ENCODE measurements at places on chromosomes 5 and 9. TPM values are rescaled to one million over a fixed set of nuclear protein-coding genes. Genes with fewer than 3 reads are reported as not detected.

GRCh38 chr5:68946728-68947127 is 147.1 kb upstream of the SLC30A5 start:
- no peak for DNase-seq

GRCh38 chr9:127767909-127768331 is 10.5 kb downstream of the SH2D3C start:
- no peak for DNase-seq

MED10 gene
- total RNA-seq: 8.6 TPM

- no peak for DNase-seq
These were observed 6.8 kb upstream of the ZBTB34 start for GRCh38 chr9:126853667-126854066.

GRCh38 chr9:107954312-107954711 is 464.7 kb upstream of the KLF4 start:
- no peak for DNase-seq

GAPT gene
- 24.5 TPM for total RNA-seq

DNA sequence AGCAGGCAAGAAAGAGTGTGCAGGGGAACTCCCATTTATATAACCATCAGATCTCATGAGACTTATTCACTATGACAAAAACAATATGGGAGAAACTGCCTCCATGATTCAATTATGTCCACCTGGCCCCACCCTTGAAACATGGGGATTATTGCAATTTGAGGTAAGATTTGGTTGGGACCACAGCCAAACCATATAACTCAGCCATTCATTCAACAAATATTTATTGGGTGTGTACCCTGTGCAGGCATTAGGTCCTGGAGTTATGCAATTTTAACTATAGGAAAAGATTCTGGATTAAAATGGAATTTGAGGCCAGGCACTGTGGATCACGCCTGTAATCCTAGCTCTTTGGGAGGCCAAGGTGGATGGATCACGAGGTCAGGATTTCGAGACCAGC is 124.2 kb upstream of the GAS1 start:
- DNase-seq: no peak

- DNase-seq: no peak
These were observed 109.8 kb upstream of the NFIL3 start for GRCh38 chr9:91533382-91533781.

NUTM2G gene
- total RNA-seq: not detected

AFAP1L1 gene
- 1.9 TPM for total RNA-seq

LHX3 gene
- total RNA-seq: 0.27 TPM

- no peak for DNase-seq
These were observed 404.0 kb upstream of the IRX1 start for GRCh38 chr5:3191585-3191984.

DNA sequence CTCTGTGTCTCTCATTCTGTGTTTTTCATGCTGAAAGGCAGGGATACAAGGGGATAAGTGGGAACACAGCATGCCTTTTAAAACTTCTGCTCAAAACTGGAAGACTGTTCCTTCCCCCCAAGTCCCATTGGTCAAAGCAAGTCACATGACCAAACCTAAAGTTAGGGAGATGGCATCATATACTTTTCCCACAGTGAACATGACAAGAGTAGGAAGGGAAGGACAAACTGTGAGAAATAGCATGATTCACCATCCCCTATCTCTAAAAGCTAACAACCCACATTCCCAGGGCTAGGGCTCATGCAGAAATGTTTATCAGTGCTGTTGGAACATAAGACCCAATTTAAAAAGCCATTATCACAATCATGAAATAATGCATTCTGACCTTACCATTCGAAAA is 24.2 kb upstream of the SHISAL2B start:
- DNase-seq: no peak

DNA sequence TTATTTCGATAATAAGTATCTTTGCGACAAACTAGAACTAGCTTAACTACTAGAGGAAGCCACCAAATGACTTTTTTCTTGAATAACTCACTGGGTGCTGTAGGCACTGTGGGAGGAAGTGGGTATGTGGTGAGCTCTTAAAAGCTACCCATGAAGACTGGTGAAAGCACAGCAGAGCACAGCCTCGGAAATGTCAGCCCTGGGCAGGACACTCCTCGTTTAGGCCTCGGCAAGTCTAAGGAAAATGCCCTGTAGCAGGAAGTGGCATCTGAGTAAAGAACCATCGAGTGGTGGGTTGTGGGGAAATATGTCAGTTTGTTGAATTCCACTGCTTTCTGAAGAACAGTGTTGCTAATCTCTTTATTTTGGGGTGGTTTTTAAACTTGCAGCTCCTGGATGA is 44.0 kb upstream of the NCS1 start:
- DNase-seq: peak; percentile 58

FBP1 gene
- total RNA-seq: 0.54 TPM

GRCh38 chr5:33272288-33272687 is 168.5 kb upstream of the TARS1 start:
- DNase-seq: no peak

DNA sequence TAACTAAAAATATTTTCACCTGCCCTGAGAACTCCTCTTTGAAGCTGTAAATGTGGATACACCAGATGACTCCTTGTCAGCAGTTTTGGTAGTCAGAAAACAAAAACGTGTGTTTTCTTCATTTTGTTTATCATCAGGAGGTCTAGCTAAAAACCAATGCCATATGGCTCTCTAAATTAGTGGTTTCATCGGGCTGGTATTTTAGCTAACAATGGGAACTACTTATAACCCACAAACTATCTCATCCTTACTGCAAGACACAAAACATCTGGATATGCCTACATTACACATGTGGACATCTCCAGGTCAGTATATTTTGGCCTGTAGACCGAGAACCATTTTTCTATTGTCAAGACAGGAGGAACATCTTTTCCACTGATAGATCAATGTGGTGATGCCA is 56.2 kb downstream of the GAS1 start:
- no peak for DNase-seq

TNC gene
- total RNA-seq: under 0.01 TPM
